ENCODE measurements at places on chromosomes 12 and 14.

GRCh38 chr14:52315355-52315718 is 1.2 kb downstream of the PTGER2 start:
- no peak for DNase-seq

DNA sequence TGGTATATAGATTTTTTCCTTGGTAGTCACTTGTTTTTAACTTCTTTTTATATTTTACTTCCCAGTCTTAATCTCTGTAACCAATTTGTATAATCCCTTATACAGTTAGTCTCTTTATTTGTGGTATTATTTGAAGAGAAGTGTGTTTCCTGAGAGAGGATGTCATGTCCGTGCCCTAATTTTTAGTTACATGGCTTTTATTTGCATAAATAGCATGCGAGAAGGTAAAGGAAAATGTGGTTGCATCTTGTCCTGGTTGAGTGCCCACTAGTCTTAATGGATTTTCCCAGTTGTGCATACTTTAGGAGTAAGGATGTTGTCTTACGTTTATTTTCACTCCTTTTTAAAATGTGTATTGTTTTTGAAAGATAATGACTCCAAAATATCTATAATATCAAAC is 27.5 kb downstream of the RAP1B start:
- DNase-seq, result no peak

DNA sequence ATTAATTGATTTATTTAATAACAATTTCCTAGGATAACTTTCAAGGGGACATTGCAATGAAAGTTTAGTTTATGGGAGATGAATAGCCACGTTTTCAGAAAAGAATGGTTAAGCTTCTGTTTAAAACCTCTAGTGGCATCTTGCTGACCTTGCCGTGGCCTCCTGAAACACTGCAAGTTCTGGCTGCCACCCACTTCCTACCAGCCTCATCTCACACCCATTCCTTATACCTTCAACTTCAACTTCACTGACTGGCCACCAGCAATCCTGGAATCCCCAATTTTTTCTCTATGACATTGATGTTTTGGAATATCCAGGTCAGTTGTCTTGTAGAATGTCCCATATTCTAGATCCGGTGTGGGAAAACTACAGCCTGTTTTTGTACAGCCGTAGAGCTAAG is 5.2 kb upstream of the HELB start:
- DNase-seq, result no peak

DNA sequence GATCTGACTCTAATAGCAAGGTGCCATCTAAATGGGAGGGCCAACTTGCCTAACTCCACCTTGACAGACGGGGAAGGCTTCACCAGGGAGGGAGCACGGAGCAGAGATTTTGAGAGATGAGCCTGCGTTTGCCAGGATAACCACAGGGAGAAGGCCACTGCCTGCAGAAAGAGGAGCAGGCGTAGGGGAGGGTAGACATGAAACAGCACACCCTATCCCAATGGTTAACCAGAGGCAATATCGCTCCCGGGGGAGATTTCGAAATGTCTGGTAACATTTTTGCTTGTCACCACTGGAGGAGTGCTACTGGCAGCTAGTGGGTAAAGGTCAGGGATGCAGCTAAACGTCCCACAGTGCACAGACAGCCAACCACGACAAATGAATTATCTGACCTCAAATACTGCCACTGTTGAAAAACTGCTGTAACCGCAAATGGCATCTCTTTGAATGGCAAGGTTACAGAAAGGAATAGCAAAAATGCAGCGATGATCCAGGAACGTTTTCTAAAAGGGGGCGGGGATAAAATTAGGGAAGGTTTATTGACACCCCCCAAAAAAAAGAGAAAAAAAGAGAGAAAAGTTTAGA is 126.0 kb upstream of the ATF7IP start:
- peak; percentile 74 for DNase-seq

DNA sequence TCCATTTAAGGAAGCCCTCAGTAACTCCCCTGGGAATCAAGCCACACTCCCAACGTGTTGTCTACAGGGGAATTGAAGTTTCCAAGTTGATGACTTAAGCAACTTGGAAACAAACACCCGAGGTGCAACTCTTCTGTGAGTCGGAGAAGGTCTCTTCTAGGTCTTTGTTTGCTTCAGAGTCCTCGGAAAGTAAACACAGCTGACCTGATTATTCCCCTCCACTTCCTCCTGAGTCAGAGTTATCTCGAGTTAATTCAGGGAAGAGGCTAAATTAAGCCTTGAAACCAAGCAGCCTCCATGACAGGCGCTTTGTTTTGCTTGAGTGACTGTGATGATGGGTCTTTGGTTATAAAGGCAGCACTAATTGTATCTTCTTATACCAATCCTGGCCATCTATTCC is 41.8 kb downstream of the TUNAR start:
- DNase-seq, result no peak

GRCh38 chr12:128825835-128826234 is 2.1 kb upstream of the SLC15A4 start:
- no peak for DNase-seq

GRCh38 chr12:12791756-12792369 is 6.4 kb downstream of the APOLD1 start:
- no peak for DNase-seq

- no peak for DNase-seq
Measured at GRCh38 chr12:7749442-7749841, 2.3 kb upstream of the CLEC4C start.

DNA sequence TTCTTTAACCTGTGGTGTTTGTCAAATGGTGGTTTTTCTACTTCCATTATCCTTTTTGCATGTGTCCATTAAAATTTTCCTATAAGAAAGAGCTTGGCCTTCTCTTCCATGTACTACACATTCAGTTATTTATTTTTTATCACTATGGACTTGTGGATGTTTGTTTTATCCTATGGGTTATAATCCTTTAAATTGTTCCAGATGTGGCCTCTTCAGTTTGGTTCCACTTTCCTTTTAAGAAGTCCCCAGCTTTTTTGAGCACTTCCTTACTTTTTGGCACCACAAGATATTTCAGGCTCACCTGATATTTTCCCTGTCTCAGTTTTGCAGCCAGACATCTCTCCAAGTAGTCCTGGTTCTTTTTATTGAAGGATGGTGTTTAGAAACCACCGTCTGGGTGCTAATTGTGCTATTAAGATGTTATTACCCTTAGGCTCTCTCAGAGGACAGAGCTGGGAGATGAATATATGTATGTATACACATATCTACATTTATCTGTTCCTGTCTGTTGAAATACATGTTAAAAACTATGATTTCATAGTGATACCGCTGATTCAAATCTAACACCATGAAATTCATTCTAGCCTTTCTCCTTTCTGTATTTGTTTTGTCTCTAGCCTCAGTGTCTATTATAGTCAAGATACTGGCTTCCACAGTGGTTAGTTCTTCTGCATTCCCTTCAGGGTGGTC is 408.5 kb upstream of the RGS6 start:
- DNase-seq, result no peak

- no peak for DNase-seq
Measured at GRCh38 chr12:102962532-102962931, 5.1 kb downstream of the ASCL1 start.

GRCh38 chr12:20314328-20314727 is 54.0 kb upstream of the PDE3A start:
- no peak for DNase-seq
